ENCODE measurements at places on chromosomes 16 and 17.

GRCh38 chr17:63498626-63499195 lies 21.9 kb downstream of the ACE start:
- H3K4me1 ChIP-seq, result peaks cover 1% of the 10 kb centered on the region
- no peaks in the 10 kb centered on the region for H3K27me3 ChIP-seq
- H3K27ac ChIP-seq, result no peak overlapping the region
- DNase-seq, result no peak
- no peaks in the 10 kb centered on the region for H3K36me3 ChIP-seq

- H3K4me1 ChIP-seq, result no peaks in the 10 kb centered on the region
- H3K36me3 ChIP-seq, result peaks cover 46% of the 10 kb centered on the region
- no peaks in the 10 kb centered on the region for H3K27me3 ChIP-seq
- H3K27ac ChIP-seq, result no peak overlapping the region
- no peak for DNase-seq
Measured at GRCh38 chr17:78120537-78120936, 8.0 kb downstream of the TMC6 start.

DNA sequence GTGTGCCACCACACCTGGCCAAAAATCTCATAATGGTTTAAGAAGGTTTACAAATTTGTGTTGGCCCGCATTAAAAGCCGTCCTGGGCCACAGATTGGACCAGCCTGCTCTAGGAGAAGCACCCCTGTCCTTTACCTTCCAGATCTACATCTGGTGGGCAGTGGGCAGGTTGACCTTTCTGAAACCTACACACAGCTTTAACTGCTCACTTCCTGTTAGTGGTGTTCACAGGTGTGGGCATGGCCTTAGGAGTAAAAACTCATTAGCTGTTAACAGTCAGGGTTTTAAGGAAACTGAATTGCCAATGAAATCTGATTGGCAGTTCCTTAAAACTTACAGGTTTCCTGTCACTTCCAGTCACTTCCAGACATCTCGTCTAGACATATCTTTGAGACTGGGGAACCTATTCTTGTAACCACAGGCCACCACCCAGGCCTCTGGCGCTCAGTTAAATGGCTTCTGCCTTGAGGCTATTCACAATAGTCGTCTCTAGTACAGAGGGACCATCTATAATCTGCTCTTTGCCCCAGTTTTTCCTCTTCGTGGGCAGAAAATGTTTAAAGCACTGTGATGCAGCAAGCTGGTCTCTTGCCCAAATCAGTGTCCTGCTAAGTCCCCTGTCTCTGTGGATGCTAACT lies 29.3 kb downstream of the GNGT2 start:
- H3K4me1 ChIP-seq, result peaks cover 2% of the 10 kb centered on the region
- no peak for DNase-seq
- H3K27me3 ChIP-seq, result no peaks in the 10 kb centered on the region
- no peak overlapping the region for H3K27ac ChIP-seq
- H3K36me3 ChIP-seq, result no peaks in the 10 kb centered on the region

- DNase-seq, result no peak
- peaks cover 10% of the 10 kb centered on the region for H3K36me3 ChIP-seq
- no peaks in the 10 kb centered on the region for H3K27me3 ChIP-seq
Measured at GRCh38 chr16:79151-80054, 1.4 kb downstream of the MPG start.

Data from iPS DF 6.9 (cell line).